ENCODE measurements at places on chromosomes 1 and 21. TPM values are rescaled to one million over a fixed set of nuclear protein-coding genes. Genes with fewer than 3 reads are reported as not detected.

- DNase-seq, result no peak
These were observed 6.1 kb downstream of the AKR7A2 start for GRCh38 chr1:19305880-19306279.

GRCh38 chr21:42079939-42080787, 9.0 kb downstream of the UMODL1 start:
- DNase-seq, result no peak

The IL10 gene
- total RNA-seq, result 5.1 TPM

DNA sequence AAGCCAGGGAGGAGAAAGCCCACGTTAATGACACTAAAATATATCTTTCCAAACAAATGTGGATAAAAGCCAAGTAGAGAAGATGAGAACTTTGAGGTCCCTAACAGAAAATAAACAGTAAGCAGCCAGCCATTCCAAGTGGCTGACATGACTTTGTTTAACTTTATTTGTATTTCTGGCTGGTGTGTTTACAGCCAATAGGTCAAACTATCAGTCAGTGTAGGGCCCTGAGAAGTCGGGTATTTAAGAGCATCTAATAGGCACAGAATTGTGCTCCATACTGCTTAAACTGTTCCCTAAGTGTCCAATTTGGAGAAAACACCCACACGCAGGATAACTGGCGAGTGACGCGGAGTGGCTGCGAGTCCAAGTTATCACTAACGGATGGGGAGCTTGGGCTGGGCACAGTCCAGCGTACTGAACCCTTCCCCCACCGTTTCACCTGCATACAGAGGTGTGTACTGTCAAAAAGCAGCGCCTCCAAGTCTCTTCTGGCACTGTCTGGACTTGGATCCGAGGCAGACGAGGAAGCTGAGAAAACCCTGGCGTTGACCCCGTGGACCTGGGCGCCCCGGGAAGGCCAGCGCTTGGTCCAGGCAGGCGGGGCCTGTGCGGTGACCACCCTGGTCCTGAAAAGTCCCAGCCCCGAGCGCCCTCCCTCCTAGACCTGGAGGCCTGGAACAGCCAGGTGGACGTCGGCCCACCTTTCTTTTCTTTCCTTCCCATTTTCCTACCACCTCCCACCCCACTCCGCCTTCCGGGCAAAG, 662 bp upstream of the LGALS8 start:
- peak; percentile 33 for DNase-seq

- DNase-seq, result no peak
These were observed 2.6 kb downstream of the SYPL2 start for GRCh38 chr1:109468903-109469302.

Measured in left cardiac atrium (tissue), 4 donors.